ENCODE measurements at places on chromosomes 6 and 20.

DNA sequence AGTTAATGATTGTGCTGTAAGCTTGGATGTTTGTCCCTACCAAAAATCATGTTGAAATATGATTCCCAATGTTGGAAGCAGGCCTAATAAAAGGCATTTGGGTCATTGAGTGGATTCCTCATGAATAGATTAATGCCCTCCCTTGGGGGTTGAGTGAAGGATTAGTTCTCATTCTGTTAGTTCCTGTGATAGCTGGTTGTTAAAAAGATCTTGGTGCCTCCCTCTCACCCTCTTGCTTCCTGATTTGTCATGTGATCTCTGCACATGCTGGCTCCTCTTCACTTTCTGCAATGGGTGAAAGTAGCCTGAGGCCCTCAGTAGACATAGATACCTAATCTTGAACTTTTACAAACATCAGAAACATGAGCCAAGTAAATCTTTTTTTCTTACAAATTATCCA is 115.6 kb upstream of the HCRTR2 start:
- no peak for DNase-seq

GRCh38 chr6:81485395-81485794 is 267.1 kb downstream of the TENT5A start:
- DNase-seq: no peak

GRCh38 chr6:147132889-147133288 is 71.3 kb upstream of the STXBP5 start:
- DNase-seq: no peak

DNA sequence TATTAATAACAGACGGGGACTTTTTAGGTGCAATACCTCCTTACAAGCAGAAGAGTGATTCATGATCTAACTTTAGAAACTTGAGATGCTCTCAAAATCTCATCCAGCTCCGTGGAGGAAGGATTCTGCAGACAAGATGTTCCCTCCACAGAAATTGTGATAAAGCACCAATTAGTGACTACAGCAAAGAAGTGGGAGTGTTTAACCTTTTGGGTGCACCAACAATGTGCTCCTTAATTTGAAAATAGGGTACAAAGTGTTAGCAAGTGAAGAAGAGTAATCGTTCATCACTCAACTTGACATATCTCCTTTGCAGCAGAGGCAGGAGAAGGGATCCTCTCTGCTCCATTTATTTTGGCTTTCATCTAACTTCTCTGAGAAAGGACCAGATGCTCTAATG is 22.8 kb upstream of the SCP2D1 start:
- DNase-seq: no peak

- DNase-seq: no peak
Measured at GRCh38 chr6:1346558-1347091, 34.7 kb downstream of the FOXQ1 start.

GRCh38 chr20:17684077-17684888 is 2.2 kb upstream of the RRBP1 start:
- DNase-seq: no peak

GRCh38 chr6:45677381-45678284 is 299.9 kb upstream of the SUPT3H start:
- peak; percentile 53 for DNase-seq

GRCh38 chr20:45363611-45364492 is 896 bp downstream of the SYS1 start:
- no peak for DNase-seq

- no peak for DNase-seq
Measured at GRCh38 chr6:48541649-48542048, 430.7 kb upstream of the PTCHD4 start.

- DNase-seq: no peak
Measured at GRCh38 chr6:112300896-112301295, 46.2 kb upstream of the RFPL4B start.

DNA sequence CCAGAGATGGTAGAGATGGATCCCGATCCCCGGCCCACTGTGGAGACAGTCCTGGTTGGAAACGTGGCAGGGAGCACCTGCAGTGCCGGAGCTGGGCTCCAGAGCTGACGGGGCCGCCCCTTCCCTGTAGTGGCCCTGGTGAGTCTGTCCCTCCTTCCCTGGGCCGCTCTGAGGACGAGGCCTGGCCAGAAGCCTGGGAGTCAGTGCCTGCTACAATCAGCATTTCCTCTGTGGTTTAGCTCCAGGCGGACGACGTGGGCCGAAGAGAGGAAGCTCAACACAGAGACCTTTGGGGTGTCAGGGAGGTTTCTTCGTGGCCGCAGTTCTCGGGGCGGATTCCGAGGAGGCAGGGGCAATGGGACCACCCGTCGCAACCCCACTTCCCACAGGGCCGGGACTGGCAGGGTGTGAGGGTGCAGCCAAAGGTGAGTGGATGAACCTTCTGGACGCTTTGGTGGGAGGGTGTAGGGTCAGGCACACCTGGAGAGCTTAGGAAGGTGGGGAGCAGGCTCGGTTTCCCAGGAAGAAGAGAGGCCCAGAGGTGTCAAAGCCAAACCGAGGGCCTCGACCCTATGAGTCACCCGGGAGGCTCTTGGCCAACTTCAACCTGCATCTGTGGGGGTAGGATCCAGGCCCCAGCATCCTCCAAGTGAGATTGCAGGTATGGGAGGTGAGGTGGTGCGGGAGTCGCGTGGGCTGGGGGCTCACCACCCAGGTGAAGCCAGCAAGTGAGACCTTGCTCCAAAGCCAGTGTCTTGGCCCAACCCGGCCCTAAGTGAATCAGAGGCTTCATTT is 9.9 kb downstream of the PSMA7 start:
- DNase-seq: no peak

DNA sequence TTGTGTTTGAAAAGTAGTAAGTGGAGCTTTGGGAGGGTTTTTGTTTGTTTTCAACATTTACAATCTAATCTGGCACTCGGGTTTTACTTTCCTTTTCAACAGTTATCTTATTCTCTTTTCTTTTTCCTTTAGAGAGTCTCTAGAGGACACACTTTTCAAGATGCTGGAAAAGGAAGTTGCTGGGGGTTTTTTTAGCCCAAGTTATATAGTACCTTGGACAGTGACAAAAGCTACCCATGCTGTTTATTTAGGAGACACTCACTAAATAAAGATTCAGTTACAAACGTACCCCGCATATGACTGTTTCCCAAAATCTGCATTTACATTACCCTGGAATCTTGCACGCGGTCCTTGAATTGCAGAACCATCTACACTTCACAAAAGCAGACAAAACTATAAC is 78.8 kb downstream of the MAP7 start:
- DNase-seq: no peak

DNA sequence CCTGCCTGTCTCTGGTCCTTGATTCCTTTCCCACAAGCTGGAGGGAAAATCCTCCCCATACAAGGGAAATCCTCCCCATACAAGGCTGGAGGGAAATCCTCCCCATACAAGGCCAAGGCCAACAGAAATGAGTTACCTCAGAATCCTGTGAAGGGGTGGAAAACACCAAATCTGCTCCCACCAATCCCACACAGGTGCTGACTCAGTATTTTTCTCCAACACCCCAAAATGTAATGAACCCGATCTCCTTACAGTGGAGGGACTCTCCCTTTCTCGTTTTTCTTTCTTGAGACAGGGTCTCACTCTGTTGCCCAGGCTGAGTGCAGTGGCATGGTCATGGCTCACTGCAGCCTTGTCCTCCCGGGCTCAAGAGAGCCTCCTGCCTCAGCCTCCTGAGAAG is 6.3 kb downstream of the SNHG17 start:
- no peak for DNase-seq

- DNase-seq: no peak
Measured at GRCh38 chr6:113719064-113719463, 138.1 kb upstream of the MARCKS start.

GRCh38 chr6:16413399-16413798 is 175.0 kb downstream of the GMPR start:
- DNase-seq: no peak

DNA sequence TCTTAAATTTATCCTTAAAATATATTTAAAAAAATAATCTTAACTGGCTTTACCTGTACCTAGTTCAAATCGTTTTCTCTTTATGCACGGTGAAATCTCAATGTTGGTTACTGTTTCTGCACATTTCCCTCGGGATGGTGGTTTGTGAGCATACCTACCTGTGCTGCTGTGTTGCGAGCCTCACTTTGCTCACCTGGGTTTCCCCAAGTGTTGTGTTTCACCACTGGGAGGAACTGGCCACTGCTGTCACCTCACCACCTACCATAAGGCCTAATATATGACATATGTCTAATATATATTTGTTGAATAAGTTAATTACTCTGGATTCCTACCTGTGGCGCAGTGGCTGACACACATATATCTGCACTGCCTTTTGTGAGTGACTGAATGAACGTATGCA is 493.5 kb upstream of the FLRT3 start:
- DNase-seq: no peak

- DNase-seq: no peak
Measured at GRCh38 chr6:54183616-54184015, 72.4 kb downstream of the MLIP start.

- no peak for DNase-seq
Measured at GRCh38 chr6:20717743-20718142, 183.5 kb downstream of the CDKAL1 start.

DNA sequence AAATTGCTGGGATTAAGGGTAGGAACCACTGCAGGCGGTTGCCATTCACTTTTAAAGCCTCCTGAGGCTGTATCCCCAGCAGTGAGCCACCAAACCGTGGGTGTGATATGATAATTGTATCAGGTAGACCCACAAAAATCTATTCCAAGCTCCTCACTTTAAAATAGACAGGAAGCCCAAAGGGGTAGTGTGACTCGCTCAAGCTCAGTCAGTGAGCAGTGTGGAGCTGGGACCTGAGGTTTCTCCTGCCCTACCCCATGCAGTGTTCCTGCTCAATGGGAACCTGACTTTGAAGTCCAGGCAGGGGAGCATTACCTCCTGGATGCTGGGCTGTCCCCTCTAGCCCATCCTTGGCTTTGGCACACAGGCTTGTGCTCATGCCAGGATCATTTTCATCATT is 14.9 kb upstream of the MAPRE1 start:
- no peak for DNase-seq

DNA sequence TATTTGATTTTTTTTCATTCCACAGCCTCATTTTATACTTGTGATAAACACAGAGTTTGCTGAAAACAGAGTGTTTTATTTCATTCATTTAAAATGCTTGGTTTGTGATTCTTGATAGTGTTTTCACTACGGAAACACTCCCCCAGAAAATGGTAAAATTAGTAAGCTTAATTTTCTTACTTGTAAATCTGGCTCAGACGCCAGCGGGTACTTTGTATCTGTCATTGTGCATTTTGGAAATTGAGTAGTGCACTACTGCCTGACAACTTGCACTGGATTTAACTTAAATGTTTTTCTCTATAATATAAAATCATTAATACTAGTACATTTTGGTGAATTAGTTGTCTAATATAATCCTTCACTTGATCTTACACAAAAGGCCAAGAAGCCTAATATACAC is 37.0 kb upstream of the HINT3 start:
- no peak for DNase-seq

GRCh38 chr20:36957875-36958667 is 6.6 kb upstream of the SAMHD1 start:
- DNase-seq: no peak

DNA sequence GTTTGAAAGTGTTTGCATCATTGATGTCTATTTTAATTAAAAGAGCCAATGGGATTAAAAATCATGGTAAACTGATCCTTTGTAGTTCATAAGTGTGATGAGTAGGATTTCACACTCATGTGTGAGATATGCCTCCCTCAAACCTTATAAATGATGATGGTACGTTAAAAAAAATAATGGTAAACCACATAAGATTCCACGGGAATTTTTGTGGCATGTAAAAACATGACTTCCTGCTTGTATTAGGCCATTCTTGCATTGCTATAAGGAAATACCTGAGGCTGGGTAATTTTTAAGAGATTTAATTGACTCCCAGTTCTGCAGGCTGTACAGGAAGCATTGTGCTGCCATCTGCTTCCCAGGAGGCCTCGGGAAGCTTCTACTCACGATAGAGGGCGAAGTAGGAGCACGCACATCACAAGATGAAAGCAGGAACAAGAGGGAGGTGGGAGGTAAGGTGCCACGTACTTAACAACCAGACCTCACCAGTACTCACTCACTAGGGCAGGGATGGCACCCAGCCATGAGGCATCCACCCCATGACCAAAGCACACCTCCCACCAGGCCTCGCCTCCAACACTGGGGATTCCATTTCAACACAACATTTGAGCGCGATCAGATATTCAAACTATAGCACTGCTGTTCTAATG is 187.6 kb upstream of the QKI start:
- no peak for DNase-seq

DNA sequence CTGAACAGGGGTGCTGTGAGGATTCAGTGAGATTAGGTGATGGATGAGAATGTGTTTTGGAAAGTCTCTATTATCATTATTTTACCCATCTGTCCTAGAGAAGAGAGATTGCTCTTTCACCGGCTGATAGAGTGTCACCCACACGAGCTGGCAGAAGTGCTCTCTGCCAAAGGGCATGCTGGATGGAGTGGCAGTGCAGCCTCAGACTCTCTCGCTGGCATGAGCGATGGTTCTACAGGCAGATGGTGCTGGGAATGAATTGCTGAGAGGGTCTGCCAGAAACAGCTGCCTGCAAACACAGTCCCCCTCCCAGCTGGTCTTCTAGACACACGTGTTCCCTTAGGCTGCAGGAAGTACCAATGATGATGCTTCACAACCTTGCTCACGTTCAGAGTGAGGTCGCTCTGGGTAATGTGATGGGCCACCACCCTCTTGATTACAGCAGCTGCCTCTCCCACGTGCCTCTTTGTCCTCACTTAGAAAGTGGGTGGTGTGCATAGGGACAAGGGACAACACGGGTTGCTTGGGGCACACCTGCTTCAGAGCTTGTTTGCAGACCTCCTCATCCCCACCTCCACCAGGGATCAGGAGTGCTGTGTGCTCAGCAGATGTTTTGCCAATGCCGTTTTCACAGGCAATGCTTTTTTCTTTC is 84.7 kb downstream of the FOXA2 start:
- no peak for DNase-seq

- no peak for DNase-seq
Measured at GRCh38 chr6:155085582-155086257, 90.6 kb downstream of the TIAM2 start.

GRCh38 chr6:148288541-148288940 is 54.1 kb upstream of the SASH1 start:
- DNase-seq: no peak

GRCh38 chr20:59824711-59825562 is 108.5 kb downstream of the SYCP2 start:
- DNase-seq: no peak

DNA sequence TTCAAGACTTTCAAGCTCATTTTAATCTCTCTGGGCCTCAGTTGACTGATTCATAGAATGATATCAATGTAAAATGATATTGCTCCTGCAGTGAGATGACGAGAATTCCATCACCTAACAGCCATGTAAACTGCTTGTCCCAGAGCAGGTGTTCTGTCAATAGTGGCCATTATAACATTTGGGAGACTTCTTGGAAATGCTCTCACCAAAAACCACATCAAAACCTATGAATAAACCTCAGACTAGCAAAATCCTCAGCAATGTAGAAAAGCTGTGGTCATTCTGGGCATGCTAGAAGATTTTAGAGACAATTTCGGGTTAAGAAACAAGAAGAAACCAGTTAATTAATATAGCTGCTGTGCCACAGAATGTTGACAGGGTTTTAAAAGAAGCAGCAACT is 225.4 kb downstream of the FRK start:
- no peak for DNase-seq

- DNase-seq: no peak
Measured at GRCh38 chr20:62481425-62482145, 5.8 kb upstream of the GATA5 start.

GRCh38 chr6:131951576-131952230 is 531 bp upstream of the CCN2 start:
- no peak for DNase-seq
